ENCODE measurements at places on chromosomes 2 and 18.
A peak's percentile ranks its signal among the peaks of the same experiment; 100 is the strongest.

- no peak for DNase-seq
Measured at GRCh38 chr2:36392571-36393255, 37.1 kb downstream of the CRIM1 start.

DNA sequence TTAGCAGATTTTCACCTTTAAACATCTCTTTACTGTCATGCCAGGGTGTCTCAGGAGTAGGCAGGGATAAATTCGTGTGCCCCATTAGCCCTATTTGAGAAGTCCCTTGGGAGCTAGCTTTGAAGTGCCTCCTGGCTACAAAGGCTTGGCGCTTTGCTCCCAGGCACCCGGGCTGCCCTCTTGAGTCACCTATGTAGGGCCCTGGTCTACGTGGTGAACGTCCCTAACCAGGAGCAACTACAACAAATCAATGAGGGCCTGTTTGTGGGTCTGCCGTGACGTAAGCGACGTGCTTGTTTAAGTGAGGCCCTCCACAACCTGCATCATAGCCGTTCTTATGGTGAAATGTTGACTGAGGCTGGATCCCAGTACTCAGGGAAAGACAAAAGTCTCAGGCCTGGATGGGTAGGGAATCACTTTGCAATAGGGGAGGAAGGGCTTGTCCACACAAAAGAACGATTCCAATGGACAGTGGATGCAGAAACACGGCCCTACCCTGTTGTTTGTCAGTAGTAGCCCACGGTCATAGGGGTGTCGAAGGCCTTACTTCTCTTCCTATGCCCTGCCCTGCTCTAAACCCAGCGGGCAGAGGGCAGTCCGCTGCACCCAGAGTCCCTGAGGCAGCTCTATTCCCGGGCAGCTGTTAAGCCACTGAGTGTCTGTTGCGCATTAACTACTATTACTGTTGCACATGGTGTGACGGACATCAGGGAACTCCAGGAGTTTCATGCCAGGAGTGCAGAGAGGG lies 93.9 kb downstream of the INHBB start:
- no peak for DNase-seq

DNA sequence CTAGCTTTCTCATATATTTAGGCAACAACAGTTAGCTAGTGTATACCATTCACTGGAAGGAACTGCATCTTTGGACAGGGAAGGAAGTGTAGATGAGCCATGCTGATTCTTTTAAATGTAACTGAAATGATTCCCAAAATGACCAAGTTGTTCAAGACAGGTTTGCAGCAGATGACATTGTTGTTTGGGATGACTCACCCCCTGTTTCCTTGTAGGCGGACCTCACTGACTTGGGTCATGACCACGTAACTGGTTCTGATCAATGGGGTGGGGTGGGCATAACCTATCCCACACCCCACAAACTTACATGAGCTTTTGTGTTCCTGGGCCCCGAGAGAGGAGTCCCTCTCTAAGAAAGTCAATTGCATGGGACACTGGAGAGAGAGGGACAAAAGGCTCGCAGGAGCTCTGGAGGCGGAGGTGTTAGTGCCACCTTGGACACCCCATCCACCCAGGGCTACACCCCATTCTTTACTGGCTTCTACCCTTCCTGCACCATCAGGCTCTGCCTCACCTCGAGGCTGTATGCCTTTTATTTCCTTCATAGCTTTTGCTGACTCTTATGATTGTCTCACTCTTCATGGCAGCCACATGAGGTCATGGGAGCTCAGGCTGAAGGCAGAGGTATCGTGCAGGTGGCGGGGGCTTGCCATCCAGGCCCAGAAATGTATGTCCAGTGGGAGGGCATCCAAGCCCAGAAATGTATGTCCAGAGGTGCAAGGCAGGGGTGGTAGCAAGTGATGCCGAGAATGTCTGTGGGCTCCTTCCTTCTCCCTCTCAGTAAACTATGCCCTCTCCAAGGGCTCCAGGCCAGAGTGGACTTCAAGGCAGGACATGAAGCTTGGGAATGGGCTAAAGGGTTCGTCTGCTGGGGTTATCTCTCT lies 108.0 kb downstream of the TWIST2 start:
- no peak for DNase-seq

DNA sequence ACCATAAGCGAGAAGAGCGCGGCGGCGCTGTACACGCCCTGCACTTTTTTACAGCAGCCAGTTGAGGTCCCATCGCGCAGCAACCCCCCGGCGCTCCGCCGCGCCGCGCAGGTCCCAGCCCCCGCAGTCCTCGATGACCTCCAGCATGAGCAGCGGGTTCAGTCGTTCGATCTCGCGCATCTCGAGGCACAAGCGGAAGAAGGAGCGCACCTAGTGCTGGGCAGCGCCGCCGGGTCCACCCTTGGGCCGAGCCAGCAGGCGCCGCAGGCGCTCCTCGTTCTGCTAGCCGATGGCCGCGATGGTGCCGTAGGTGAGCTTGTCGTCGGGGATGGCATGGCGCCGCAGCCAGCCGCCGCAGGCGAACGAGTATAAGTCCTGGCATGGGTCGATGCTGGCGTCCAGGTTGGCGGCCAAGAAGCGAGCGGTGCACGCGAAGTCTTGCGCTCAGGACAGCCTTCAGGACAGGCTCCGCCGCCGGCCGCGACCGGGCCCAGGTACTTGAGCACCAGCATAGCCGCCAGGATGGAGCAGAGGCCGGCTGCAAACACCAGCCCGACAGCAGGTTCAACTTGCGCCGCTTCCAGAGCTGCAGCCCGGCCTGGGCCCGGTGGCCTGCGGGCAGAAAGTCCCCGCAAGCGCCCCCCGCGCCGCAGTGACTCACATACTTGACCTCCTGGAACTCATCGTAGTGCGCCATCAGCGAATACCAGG lies 8.3 kb downstream of the ALPP start:
- no peak for DNase-seq

GRCh38 chr2:118249531-118249930 lies 161.3 kb downstream of the INSIG2 start:
- no peak for DNase-seq

DNA sequence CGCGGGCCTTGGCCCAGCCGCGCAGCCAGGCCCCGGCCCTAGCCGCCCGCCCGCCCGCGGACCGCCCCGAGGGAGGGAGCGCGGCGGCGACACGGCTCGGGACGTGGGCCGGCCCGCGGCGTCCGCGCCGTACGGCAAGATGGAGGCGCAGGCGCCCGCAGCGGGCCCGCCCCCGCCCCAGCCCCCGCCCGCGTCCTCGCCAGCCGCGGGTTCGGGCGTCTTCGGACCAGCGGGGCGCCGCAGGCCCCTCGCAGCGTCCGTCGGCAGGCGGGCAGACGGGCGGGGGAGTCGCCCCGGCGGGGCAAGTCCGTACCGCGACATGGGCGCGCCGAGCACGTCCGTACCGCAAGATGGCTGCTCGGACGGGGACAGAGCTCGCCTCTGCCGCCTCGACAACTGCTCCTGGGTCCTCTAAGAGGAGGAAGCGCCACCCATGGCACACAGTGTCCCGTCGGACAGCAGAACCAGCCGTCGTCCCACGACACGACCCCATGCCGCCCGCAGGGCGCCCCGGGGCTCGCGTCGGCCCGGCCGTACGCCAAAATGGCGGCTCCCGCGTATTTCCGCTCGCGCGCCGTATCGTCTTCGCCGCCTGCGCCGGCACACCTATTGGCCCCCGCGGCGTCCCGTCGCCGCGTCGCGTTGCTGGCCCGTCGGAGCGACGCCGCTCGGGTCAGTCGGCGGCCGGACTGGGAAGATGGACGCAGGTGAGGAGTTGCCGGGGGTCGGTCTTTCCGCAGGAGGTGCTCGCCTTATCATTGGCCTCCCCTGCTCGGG lies at the start of the genes ATG4B and THAP4:
Gene ATG4B (plus strand): TSS at position 676 of the 777 bp plus-strand sequence. CDS start 22 bp downstream, at position 698.
Gene THAP4 (minus strand): TSS at position 141 of the 777 bp plus-strand sequence. CDS start 141 bp downstream, outside the sequence.
- peak; percentile 88 for DNase-seq

GRCh38 chr2:11535899-11536344 lies 2.1 kb downstream of the GREB1 start:
- DNase-seq = no peak

GRCh38 chr2:150916467-150917396 lies 344.9 kb downstream of the RBM43 start:
- DNase-seq = no peak

GRCh38 chr2:143513081-143513480 lies 383.9 kb downstream of the ARHGAP15 start:
- DNase-seq = peak; percentile 74

GRCh38 chr18:59383851-59384250 lies 24.8 kb upstream of the LMAN1 start:
- no peak for DNase-seq

- peak; percentile 30 for DNase-seq
Measured at GRCh38 chr18:2656237-2656980, 883 bp downstream of the SMCHD1 start.

DNA sequence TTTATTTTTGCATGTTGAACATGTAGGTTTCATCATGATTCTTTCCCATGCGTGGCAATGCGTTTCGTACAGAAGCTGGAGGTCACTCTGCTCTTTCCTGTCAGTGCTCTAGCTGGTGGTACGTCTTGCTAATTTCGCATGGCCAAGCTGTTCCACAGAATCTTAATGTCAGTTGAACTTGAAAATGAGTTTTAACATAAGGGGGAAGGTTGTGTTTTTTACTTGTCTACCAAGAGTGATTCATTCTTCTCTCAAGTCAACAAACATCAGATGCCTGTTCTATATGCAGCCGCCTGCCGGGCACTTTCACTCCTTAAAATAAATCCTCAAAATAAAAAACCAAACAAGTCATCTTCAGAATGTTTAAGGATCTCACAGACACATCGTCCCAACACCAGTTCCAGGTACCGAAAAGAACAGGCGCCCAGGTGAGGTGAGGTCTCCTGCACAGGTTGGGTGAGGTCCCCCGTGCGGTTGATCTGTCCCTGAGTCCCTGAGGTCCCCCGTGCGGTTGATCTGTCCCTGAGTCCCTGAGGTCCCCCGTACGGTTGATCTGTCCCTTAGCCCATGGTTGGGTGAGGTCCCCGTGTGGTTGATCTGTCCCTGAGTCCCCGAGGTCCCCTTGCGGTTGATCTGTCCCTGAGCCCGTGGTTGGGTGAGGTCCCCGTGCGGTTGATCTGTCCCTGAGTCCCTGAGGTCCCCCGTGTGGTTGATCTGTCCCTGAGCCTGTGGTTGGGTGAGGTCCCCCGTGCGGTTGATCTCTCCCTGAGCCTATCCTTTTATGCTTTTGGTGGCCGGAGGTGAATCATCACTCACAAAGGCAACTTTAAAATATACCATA lies 57.0 kb upstream of the KCNG2 start:
- DNase-seq = no peak

- DNase-seq = peak; percentile 82
Measured at GRCh38 chr2:127153691-127154158, 46.8 kb upstream of the BIN1 start.

GRCh38 chr18:77111951-77112746 lies 20.4 kb downstream of the MBP start:
- DNase-seq = no peak

DNA sequence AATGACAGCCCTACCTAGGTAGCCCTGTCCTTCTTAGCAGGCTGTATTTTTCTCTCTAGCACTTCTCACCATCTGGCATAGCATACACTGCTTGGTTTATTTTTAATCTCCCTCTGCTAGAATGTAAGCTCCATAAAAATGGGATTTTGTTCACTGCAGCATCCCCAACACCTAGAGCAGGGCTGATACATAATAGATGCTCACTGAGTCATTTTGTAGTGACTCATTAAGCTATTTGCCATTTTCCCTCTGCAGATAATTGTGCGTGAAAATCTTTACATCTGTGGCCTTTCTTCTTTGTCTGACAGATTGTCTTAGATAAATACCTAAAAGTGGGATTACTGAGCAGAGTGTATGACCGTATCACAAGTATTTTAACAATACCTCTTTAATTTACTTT lies 82.5 kb downstream of the CERS6 start:
- no peak for DNase-seq

GRCh38 chr2:4937550-4937949 lies 754.6 kb upstream of the SOX11 start:
- no peak for DNase-seq

- DNase-seq = no peak
Measured at GRCh38 chr2:156625360-156626170, 189.4 kb downstream of the GPD2 start.

DNA sequence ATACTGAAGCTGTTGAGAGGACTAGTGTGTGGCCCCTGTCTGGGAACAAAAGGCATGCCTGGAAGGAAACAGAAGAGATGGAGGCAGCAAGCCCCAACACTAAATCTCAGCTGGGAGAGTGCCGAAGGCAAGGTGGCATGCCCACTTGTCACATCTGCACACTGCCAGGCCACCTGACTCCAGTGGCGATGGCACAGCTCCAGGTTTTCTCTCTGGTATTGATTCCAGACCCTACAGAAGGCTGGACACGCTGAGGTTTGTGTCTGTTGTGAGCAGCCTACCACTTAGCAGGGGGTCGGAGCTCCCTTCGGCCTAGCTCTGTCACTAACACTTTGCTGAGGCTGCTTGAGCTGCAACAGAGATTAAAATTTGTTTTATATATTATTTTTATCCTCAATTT lies 307.3 kb downstream of the TDRD15 start:
- no peak for DNase-seq

DNA sequence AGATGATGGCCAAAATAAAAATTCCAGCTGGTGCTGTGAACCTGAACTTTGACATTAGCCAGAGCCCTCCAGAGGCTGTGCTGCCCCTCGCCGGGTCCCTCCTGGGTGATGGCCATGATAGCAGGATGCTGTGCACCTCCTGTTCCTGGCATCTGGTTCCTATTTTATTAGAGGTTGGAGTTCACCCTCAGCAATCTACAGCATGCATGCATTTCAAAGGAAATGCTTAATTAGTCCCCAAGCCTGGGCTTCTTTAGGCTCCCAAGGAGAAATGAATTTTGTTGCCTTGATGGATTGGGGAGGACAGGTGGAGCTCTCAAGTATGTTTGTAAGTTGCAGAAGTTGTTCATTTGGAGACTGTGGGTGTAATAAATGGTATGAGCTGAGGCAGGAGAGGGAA lies 166.9 kb downstream of the GLI2 start:
- DNase-seq = no peak

GRCh38 chr2:119009110-119009509 lies 67.1 kb downstream of the MARCO start:
- no peak for DNase-seq

- no peak for DNase-seq
Measured at GRCh38 chr18:58557008-58557435, 71.9 kb downstream of the ALPK2 start.

DNA sequence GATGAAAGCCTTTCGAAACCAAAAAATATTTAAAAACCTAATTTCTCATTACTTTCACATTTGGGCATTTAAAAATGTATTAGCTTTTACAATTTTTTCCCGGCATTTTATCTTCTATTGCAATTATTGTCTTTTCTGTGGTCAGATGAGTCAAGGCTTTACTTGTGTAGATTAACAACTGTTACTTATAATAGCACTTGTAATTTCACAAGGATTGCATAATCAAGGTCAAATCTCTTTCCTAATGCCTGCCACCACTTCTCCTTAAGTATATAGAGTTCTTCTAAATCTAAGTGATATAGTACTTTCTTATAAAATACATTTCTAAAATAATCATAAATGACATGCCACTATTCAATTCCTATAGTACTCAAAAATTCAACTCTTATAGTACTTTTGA lies 67.2 kb downstream of the SLC8A1 start:
- DNase-seq = peak; percentile 88

- no peak for DNase-seq
Measured at GRCh38 chr2:3563521-3563976, 5.4 kb upstream of the RNASEH1 start.

- DNase-seq = peak; percentile 31
Measured at GRCh38 chr2:240584486-240585031, 2.0 kb upstream of the CAPN10 start.

Data from fibroblast of gingiva (primary cell).